ENCODE measurements at places on chromosomes 4 and X.

- DNase-seq = no peak
Measured at GRCh38 chr4:155403886-155404285, 27.1 kb upstream of the MAP9 start.

DNA sequence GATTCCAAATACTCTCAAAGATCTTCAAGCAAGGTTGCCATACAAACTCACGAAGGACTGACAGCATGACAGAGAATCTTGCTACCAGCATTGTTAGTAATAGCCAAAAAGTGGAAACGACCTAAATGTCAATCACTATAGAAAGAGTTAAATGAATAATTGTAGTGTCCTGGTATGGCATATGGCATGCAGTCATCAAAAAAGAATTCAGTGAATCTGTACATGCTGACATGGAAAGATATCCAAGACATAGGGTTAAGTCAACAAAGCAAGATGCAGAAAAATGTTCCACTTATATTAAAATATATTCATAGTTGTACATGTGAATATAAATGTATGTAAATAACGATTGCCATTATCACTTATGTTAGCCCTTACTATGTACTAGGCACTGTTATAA is 37.6 kb downstream of the SRPX2 start:
- no peak for DNase-seq

GRCh38 chrX:48896611-48897011 is 957 bp downstream of the TIMM17B start:
- DNase-seq = no peak

- DNase-seq = no peak
Measured at GRCh38 chr4:125735102-125735501, 420.3 kb downstream of the FAT4 start.

Data from sciatic nerve (tissue), 2 donors.